Mucosa of descending colon (tissue), 3 donors: ENCODE measurements at places on chromosomes 2 and 18. TPM values are rescaled to one million over a fixed set of nuclear protein-coding genes. Genes with fewer than 3 reads are reported as not detected.

INHBB gene
- 0.92 TPM for total RNA-seq

SNED1 gene
- 7.0 TPM for total RNA-seq

COLEC11 gene
- 0.35 TPM for total RNA-seq

MBP gene
- total RNA-seq, result 48.5 TPM

MEP1B gene
- 6.9 TPM for total RNA-seq

CCDC68 gene
- 32.5 TPM for total RNA-seq

CPLX4 gene
- total RNA-seq, result not detected

UGT1A8 gene
- total RNA-seq, result 7.4 TPM

RAMP1 gene
- total RNA-seq, result 10.9 TPM

KCNE4 gene
- 5.8 TPM for total RNA-seq
